ENCODE measurements at places on chromosomes 1 and 21. TPM values are rescaled to one million over a fixed set of nuclear protein-coding genes. Genes with fewer than 3 reads are reported as not detected.

GRCh38 chr1:150466964-150467363 is 20.3 kb upstream of the TARS2 start:
- DNase-seq: no peak
- H3K4me1 ChIP-seq: no peaks in the 10 kb centered on the region
- H3K36me3 ChIP-seq: peaks cover 89% of the 10 kb centered on the region
- no peaks in the 10 kb centered on the region for H3K27me3 ChIP-seq
- no peak overlapping the region for H3K4me3 ChIP-seq

- no peak overlapping the region for H3K27ac ChIP-seq
- H3K36me3 ChIP-seq: peaks cover 22% of the 10 kb centered on the region
- peaks cover 15% of the 10 kb centered on the region for H3K4me1 ChIP-seq
Measured at GRCh38 chr21:46666941-46667740, 31.7 kb downstream of the PRMT2 start.

DNA sequence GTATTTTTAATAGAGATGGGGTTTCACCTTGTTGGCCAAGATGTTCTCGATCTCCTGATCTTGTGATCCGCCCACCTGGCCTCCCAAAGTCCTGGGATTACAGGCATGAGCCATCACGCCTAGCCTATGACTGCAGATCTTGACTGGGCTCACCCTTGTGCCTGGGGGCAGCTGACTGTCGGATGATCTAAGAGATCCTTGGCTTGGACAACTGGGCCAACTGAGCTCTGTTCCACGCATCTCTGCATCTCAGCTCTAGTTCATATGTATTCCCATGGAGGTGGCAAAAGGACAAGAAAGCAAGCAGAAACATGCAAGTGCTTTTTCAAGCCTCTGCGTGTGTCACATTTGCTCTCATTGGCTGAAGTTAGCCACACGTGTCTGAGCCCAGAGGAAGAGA is 75.8 kb upstream of the SELENON start:
- H3K4me3 ChIP-seq: no peak overlapping the region
- peaks cover 15% of the 10 kb centered on the region for H3K4me1 ChIP-seq
- H3K27ac ChIP-seq: no peak overlapping the region
- DNase-seq: no peak

DNA sequence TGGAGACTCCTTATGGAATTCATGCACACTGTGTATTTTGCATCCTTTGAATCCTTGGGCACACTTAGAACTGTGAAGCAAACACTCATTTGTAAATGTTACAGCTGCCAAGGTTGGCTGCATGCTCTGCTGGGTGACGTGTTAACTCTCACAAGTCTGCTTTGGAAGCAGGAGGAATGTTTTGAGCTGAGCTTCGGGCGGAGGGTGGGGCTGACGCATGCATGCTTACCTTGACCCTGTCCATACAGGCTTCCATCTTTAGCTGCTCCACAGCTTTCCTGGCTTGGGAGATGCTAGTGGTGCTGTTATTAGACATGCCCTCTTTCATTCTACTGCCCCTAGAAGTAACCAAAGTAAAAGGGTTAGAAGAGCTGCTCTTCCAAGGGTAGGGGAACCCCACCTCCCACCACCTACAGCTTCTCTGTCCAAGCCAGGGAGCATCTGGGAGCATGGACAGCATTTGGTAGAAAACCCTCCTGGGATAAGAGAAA is 66.0 kb downstream of the GNG4 start:
- no peak overlapping the region for H3K4me3 ChIP-seq
- H3K27ac ChIP-seq: no peak overlapping the region
- H3K27me3 ChIP-seq: no peaks in the 10 kb centered on the region

GRCh38 chr1:34697818-34698217 is 57.0 kb upstream of the GJB5 start:
- H3K27ac ChIP-seq: no peak overlapping the region
- no peaks in the 10 kb centered on the region for H3K36me3 ChIP-seq
- H3K4me3 ChIP-seq: no peak overlapping the region
- no peaks in the 10 kb centered on the region for H3K4me1 ChIP-seq
- no peak for DNase-seq
- H3K27me3 ChIP-seq: peaks cover 3% of the 10 kb centered on the region

GRCh38 chr1:26189751-26190275 is 589 bp upstream of the CATSPER4 start:
- H3K4me1 ChIP-seq: no peaks in the 10 kb centered on the region
- DNase-seq: no peak
- H3K4me3 ChIP-seq: no peak overlapping the region
- H3K27ac ChIP-seq: no peak overlapping the region
- no peaks in the 10 kb centered on the region for H3K27me3 ChIP-seq

DNA sequence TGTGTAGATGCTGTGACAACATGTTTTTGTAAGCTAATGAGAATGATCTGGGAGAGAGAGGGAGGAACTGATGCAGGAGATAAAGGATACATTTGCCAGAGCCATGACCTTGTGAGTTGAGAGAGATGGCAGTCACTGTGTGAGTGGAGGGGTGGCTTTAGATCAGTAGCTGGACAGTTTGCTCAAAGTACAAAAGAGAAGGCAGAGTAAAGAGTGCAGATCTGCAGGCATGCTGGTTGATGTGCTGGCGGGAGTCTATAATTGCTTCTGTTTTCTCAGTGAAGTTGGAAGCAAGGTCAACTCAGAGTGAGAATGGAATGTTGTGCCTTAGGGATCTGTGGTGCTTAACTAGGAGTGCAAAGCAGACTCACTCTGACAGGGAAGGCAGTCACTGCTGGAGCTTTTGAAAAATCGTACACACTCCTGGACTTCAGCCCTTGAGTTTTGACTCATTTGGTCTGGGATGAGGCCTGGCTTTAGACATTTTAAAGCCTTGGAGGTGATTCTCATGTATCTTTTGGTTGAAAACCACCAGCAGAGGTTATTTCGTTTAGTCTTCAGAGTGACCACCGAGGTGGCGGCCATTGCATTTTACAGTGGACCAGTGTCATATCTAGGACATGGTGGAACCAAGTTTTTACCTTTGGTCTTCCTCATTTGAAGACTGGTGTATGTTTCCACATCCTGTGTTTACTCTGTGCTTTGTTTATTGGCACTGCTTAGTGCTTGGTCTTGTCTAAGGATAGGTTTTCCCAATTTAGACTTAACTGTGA is 49.6 kb downstream of the MTR start:
- DNase-seq: no peak
- no peaks in the 10 kb centered on the region for H3K4me1 ChIP-seq
- no peak overlapping the region for H3K27ac ChIP-seq
- H3K36me3 ChIP-seq: peaks cover 46% of the 10 kb centered on the region
- H3K27me3 ChIP-seq: no peaks in the 10 kb centered on the region

DNA sequence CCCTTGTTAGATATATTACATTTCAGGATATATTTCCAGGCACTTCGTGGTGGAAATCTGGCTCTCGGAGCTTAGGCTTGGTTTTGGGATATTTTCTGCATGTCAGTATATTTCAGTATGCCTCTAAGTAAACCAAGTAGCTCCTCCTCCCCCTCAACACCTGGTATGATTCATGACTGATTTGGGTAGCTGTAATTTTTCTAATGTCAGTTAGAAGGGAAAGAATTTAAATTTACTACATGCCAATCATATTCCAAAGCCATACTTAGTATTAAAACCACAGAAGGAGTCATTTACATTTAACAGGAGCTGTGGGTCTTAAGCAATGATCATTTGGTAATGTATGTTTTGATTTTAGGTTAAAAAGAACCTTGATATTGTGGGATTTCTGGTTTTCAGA is 40.6 kb downstream of the ST6GALNAC3 start:
- no peaks in the 10 kb centered on the region for H3K27me3 ChIP-seq
- H3K27ac ChIP-seq: no peak overlapping the region
- no peak overlapping the region for H3K4me3 ChIP-seq
- H3K4me1 ChIP-seq: peaks cover 7% of the 10 kb centered on the region

DNA sequence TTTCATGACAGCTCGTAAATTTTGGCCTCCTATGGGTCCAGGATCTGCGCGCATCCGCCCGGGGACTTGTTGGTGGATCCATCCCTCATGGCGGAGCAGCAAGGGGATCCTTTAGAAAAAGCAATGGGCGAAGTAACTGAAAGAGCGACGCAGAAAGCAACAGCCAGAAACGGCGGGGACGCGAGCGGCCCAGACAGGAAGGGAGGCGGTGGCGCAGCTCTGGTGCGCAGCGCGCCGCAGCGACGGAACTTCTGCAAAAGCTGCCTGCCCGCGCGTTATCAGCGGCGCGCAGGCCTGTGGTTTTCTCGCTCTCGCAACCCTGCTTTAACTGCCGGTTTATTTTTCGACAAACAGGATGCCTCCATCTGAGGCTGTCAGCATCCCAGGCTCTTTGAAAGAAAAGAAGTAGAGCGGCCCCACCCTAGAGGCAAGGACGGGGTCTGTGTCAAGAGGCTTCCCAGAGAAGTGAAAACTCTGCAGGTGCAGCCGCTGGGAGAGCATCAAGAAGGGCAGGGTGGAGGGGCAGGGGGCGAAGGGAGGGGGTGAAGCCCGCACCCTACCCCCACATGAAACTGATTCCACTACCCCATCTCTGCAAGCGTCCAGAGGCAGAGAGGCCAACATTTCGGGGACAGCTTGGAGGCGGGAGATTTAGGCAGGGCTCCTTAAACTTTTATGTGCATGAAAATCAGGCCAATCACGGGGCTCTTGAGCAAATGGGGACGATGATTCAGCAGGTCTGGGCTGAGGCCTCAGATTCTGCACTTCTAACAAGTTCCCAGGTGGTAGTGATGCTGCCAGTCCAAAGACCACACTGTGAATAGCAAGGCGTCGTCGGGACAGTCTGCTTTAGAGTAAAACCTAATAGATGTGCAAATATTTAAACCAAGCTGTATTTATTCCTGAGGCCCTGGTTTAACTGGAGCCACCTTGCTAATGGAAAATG is 22.2 kb downstream of the RUNX1 start:
- H3K27me3 ChIP-seq: no peaks in the 10 kb centered on the region
- peak overlapping the region; percentile 31 for H3K4me3 ChIP-seq
- peak overlapping the region; percentile 76 for H3K27ac ChIP-seq
- H3K36me3 ChIP-seq: no peaks in the 10 kb centered on the region
- peak; percentile 88 for DNase-seq

GRCh38 chr1:91778964-91779363 is 107.0 kb downstream of the TGFBR3 start:
- H3K27me3 ChIP-seq: no peaks in the 10 kb centered on the region
- no peak for DNase-seq
- no peak overlapping the region for H3K4me3 ChIP-seq
- peaks cover 5% of the 10 kb centered on the region for H3K36me3 ChIP-seq
- H3K4me1 ChIP-seq: peaks cover 40% of the 10 kb centered on the region
- H3K27ac ChIP-seq: no peak overlapping the region

DNA sequence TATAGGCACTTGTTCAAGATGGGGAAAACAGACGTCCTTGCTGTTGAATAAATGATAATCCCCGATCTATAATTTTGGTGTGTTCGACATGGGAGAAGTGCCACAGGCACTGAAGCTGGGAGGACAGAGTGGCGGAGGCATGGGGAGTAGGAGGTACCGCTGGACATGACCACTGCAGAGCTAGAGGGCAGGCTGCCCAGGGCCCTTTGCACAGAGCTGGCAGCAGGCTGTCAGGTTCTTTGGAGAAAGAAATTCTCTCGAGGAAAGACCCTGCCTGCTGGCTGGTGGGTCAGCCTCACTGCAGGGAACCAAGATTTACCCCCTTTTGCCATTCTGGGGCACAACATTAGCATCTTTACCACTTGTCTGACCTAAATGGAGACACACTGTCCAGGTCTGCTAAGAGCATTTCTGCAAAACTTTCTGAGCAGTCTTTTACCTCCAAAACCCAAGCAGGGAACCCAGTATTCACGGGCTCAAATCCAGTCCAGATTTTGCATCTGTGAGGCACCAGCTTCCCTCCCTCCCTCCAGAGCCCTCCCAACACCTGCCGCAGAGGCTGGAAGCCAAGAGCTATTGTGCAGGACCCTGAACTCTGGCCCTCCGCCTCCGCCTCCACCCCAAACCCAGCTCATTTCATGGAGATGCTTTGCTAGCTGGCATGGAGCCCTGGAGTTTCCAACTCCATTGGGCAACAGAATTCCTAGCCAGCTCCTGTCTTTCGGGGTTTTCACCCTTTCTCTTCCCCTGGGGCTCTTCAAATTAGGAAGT is 142.3 kb downstream of the PLXNA2 start:
- H3K36me3 ChIP-seq: peaks cover 61% of the 10 kb centered on the region
- H3K4me1 ChIP-seq: no peaks in the 10 kb centered on the region
- H3K27ac ChIP-seq: no peak overlapping the region

- H3K4me3 ChIP-seq: no peak overlapping the region
- H3K27ac ChIP-seq: no peak overlapping the region
- H3K4me1 ChIP-seq: no peaks in the 10 kb centered on the region
- no peaks in the 10 kb centered on the region for H3K27me3 ChIP-seq
- DNase-seq: no peak
Measured at GRCh38 chr1:119697598-119697997, 14.1 kb upstream of the PHGDH start.

DNA sequence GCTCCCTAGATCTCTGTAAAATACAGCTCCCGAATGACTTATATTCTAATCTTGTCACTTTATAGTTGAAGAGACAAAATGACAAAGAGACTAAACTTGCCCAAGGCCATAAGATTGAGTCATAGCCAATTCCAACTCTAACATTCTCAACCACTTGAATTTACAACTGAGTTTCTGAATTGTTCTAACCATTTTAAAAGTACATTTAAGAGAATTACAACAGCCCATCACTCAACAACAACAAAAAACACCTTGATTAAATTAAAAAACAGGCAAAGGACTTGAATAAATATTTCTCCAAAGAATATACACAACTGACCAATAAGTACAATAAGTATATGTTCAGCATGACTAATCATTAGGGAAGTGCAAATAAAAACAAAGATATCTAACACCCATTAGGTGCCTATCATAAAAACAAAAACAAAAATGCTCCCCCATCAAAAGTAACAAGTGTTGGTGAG is 8.7 kb upstream of the ADCY10 start:
- no peaks in the 10 kb centered on the region for H3K27me3 ChIP-seq
- no peak for DNase-seq
- H3K4me3 ChIP-seq: no peak overlapping the region
- H3K4me1 ChIP-seq: no peaks in the 10 kb centered on the region

GRCh38 chr1:156705918-156706656 is 704 bp upstream of the CRABP2 start:
- peaks cover 45% of the 10 kb centered on the region for H3K27me3 ChIP-seq
- peak overlapping the region; percentile 47 for H3K4me3 ChIP-seq
- no peaks in the 10 kb centered on the region for H3K36me3 ChIP-seq
- H3K4me1 ChIP-seq: peaks cover 38% of the 10 kb centered on the region
- peak overlapping the region; percentile 64 for H3K27ac ChIP-seq

Gene DHDDS
- 37.2 TPM for total RNA-seq

Gene DNM3
- total RNA-seq: 12.4 TPM

Gene KRTAP10-5
- total RNA-seq: not detected

Gene HORMAD1
- total RNA-seq: 2.7 TPM

Gene KRTAP12-2
- total RNA-seq: not detected

Gene S100A1
- total RNA-seq: 0.71 TPM

Gene RUSC1
- 27.6 TPM for total RNA-seq

Gene TNFRSF18
- 0.47 TPM for total RNA-seq

Gene FALEC
- total RNA-seq: not detected
